ENCODE measurements at places on chromosomes 6 and 20. TPM values are rescaled to one million over a fixed set of nuclear protein-coding genes. Genes with fewer than 3 reads are reported as not detected.

Gene SLC22A23
- 72.7 TPM for total RNA-seq

GRCh38 chr20:38139156-38139912, 25.7 kb downstream of the TGM2 start:
- DNase-seq = no peak

Gene OVOL2
- not detected for total RNA-seq

Gene BNIP5
- total RNA-seq = not detected

Gene DEFB124
- not detected for total RNA-seq

Data from endothelial cell (in vitro differentiated cells).